ENCODE measurements at places on chromosomes 16 and 17.

DNA sequence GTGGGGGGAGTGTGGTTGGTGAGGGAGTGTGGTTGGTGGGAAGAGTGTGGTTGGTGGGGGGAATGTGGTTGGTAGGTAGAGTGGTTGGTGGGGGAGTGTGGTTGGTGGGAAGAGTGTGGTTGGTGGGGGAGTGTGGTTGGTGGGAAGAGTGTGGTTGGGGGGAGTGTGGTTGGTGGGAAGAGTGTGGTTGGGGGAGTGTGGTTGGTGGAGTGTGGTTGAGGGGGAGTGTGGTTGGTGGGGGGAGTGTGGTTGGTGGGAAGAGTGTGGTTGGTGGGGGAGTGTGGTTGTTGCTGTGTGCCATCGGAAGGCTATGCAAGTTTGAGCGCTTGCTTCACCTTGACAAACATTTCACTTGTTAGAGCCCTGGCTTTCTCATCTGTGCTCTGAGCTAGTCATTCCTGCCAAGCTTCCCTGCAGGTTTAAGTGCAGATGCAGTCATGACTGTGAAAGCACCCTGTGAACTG lies 20.1 kb downstream of the MINK1 start:
- no peak for DNase-seq

DNA sequence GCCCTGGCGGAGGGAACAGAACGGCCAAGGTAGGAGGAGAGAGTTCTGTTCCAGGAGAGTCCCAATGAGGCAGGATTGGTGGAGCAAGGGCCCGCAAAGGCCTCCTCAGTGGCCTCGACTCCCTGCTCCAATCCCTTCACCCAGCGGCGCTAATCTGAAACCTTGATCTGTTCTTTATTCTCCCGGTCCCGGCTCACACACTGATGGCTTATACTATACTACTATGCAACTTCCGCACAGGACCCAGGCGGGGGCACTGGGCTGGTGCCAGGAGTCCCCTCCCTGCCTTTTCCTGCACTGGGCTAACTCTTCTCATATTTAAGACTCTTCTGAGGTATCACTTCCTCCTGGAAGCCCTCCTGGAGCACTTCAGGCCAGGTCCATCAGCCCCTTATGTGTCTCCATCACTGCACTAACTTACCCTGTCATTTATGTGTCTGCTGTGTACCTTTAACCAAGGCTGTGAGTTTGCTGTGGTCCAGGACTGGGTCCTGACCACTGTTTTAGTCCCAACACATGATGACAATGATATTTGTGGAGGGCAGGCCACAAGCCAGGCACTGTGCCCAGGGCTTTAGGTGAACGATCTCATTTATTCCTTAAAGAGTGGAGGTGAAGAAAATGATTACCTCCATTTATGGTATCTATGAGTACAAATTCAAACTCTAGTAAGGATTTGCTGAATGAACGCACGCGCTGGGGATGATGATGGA lies 6.8 kb downstream of the CCDC102A start:
- DNase-seq, result no peak

DNA sequence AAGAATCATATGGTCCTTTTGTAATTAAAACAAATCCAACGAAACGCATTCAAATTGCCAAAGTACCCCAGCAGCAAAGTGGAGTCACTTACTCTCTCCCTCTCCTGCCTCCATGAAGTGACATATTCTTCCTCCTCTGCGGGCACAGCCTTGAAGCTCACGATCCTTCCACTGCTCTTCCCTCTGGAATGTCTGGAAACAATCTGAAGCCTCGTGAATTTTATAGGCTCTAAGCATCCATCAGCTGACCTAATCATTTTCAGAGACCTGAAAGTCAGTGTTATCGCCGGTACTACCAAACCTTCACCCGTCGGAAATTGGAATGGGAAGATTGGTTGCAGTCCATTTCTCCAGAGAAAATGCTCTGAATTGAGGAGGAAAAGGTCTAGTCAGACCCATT lies 134.5 kb upstream of the FOXF1 start:
- no peak for DNase-seq

- no peak for DNase-seq
These were observed 91.1 kb downstream of the SSH2 start for GRCh38 chr17:29838961-29839360.

DNA sequence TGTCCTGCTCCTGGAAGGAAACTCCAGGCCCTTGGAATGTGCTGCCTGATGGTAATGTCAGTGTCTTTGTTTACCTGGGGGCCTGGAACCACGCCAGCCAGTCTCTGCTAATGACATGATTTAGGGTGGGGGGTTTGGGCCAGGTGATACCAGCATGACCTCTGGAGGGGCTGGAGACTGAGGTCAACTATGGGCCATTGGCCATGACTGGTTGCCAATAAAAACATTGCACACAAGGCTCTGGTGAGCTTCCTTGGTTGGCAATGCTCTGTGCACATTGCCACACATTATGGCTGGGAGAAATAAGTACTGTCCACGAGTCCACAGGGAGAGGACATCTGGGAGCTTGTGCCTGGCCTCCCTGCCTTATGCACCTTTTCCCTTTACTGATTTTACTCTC lies 52.5 kb downstream of the LITAF start:
- no peak for DNase-seq

- DNase-seq, result no peak
These were observed 30.8 kb upstream of the CBLN1 start for GRCh38 chr16:49312389-49312985.

GRCh38 chr17:661509-661908 lies 53.1 kb downstream of the VPS53 start:
- no peak for DNase-seq

GRCh38 chr17:77566151-77566550 lies 392.4 kb upstream of the TNRC6C start:
- DNase-seq, result no peak

GRCh38 chr16:71777329-71777728 lies 31.3 kb downstream of the AP1G1 start:
- DNase-seq, result no peak

DNA sequence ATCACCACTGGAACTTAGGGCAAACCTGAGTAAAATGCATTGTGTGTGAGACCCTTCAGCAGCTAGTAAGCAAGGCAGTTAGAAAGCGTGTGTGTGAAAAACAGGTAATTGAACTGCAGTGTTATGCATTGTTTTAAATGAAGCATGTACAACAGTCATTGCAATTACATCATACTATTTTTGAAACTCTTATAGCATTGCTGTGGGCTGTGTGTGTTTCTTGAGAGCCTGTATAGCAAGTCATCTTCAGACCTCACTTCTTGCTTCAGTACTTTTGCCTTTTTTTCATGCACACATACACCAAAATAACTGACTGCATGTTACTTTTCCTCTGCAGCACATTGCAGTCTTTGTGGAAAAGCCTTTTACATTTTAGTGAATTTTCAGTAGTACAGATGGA lies 19.2 kb downstream of the PTRH2 start:
- no peak for DNase-seq

DNA sequence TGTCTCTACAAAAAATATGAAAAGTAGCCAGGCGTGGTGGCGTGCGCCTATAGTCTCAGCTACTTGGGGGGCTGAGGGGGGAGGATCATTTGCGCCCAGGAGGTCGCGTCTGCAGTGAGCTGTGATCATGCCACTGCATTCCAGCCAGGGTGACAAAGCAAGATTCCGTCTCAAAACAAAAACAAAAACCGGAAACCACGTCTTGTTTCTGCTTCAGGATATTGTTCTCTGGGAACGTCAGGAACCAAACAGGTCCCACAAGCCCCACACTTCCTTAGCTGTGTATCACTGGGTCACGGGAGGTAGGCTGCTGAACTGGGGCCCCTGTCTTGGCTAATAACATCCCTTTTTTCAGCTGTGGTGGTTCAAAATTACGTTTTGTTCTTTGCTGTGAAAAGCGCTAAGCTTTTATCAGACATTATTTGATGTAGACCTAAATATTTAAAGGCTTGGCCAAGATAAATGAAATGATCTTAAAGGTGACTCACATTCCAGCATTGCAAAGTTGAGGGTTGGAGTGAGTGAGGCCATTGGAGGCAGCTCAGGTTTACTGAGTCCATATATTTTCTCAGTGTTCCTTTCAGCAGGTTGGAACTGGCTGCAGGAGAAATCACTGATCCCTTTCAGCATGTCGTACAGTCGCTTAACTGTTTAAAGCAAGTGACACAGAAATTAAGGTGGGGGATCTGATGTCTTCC lies 16.4 kb upstream of the SEC14L1 start:
- DNase-seq, result no peak

DNA sequence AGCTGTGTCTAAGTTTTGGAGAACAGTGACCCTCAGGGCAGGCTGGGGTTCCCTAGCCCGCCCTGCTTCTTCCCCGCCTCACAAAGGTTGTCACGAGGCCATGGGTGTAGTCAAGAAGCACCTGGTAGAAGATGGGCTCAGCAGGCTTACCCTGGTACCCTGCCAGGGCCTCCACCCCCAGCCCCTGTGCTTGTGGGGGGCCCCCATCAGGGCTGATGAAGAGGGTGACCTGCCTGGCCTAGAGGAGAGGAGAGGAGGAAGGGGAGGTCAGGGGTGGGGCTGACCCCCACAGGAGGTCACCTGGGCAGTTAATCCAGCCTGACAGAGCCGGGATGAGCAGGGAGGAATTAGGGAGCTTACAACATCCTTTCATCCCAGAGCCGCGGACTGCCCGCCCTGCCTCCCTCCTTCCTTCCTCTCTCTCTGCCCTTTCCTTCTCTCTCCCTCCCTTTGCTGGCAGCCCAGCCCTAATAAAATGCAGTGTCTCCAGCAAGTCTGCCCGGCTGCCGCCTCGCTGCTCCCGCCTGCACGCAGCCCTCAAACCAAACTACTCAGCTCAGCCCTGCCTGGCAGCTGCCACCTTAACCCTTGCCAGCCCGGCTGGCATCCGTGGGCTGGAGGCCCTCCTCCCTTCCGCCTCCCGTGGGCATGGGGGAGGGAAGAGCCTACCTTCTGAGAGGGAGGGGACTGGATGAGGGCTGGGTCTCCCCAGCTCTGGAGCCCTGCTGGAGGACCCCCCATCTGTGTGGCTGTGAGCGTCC lies 7.2 kb downstream of the DLX3 start:
- no peak for DNase-seq

- DNase-seq, result no peak
These were observed 630.2 kb downstream of the WWOX start for GRCh38 chr16:78729687-78730086.

- DNase-seq, result no peak
These were observed 2.7 kb downstream of the CNTNAP1 start for GRCh38 chr17:42684929-42685556.

GRCh38 chr17:57940653-57941329 lies 14.4 kb downstream of the CUEDC1 start:
- DNase-seq, result no peak

DNA sequence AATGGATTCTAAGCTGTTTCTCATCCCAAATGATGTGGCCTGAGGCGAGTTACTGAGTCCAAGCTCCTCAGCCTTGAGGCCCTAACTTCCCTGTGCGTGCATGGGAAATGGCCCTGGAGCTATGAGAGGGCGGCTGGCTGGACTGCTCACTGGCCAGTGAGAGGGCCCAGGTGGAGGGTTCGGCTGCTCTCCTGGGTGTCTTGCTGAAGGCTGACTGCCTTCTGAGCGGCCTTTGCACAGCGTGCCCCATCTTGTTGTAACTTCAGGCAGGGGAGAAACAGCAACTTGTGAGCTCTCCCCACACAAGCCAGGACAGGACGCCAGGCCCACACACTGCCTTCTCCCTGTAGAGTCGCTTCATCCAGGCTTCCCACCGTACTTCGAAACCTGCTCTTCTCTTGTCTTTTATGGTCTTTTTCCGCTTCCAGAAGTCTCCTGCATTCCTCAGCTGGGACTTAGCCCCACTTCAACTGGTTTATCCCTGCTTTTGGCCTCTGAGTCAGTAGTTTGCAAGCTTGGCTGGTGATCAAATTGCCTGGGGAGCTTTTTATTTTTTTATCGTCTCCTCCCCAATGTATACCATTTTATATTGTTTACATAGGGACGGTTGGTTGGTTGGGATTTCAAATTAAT lies 13.3 kb downstream of the CDH3 start:
- DNase-seq, result no peak

GRCh38 chr17:32876417-32877163 lies at the start of gene MYO1D:
MYO1D (minus strand) TSS chr17:32877124; CDS start chr17:32876872, 252 bp downstream.
- peak; percentile 45 for DNase-seq

DNA sequence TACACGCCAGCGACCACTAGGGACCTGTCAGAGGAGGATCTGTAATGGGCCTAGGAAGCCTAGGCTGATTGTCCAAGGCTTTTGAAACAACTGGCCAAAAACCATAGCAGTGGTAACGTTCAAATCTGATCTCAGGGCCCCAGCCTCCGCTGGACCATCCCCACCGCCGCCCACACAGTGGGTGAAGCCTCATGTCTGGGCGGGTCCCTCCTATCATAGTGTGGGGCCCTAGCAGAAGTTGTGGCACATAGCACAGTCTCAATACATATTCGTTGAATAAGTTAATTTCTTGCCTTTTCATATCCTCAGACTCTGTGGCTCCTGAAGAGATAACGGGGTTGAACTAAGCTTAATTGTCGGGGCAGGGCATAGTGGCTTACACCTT lies 818 bp downstream of the DPH1 start:
- DNase-seq, result no peak

GRCh38 chr16:15606518-15607220 lies 36.3 kb downstream of the MARF1 start:
- DNase-seq, result no peak

DNA sequence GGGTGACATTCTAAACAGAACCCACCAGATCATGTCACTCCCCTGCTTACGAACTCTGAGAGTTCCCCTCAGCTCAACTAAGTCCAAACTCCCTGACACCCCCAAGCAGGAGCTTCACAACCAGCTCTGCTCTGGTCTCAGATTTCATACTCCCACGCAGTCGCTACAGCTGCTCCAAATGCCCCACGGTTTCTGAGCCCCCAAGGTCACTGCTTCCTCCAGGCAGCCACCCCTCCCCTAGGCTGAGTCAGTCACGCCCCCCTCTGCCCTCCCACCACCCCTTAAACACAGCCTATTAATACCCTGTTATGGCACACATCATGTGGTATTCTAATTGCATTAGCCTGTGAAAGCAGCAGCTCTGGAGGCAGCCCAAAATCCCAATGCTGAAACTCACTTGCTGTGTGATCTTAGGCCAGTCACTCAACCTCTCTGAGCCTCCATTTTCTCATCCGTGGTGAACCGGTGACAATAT lies 51.5 kb downstream of the GSG1L start:
- DNase-seq, result no peak

GRCh38 chr17:7932483-7932891 lies 481 bp downstream of the CNTROB start:
- DNase-seq, result no peak

GRCh38 chr16:57541754-57542435 lies 548 bp upstream of the ADGRG5 start:
- DNase-seq, result no peak

GRCh38 chr17:8163978-8164814 lies 1.4 kb upstream of the VAMP2 start:
- peak; percentile 51 for DNase-seq
